ENCODE measurements at places on chromosomes 16 and 17.

GRCh38 chr16:50747207-50747956 is 5.5 kb downstream of the CYLD start:
- no peak for DNase-seq

DNA sequence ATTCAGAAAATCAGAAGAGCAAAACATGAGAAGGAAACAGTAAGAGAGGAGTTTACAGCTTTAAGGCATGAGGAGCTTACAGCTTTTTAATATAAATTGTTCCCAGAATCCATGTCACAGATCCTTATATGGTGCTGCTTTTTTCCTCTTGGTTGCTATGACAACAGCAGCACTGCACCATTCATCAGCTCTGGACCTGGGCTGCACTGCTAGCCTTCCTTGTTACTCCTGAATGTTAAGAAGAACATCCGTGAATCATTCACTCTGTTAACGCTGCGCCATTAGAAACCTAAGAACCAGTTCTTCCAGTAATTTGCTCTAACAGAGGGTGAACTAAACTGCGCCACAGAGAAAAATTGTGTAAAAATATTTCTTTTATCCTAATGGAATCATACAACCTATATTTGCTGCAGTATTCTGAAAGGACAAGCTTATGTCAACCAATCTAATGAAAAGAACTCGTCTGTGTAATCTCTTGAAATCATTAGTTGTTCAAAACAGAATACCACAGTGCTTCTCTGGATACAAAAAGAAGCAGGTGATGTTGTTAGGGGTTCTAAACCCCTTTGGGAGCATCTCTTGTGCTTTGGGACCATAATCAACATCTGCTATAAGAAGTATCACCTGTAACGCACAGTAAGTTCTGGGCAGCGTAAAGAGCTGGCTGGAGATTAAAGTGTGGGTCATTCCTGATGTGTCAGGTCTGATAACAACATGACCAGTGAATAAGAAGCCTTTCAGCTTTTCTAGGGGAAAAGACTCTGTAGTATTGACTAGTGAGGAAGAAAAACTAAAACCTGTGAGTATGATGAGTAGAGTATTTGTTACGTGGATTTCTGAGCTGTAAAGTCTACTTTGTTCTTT is 151.2 kb downstream of the TANC2 start:
- DNase-seq: no peak

- no peak for DNase-seq
These were observed 17.3 kb upstream of the KRT24 start for GRCh38 chr17:40720899-40721298.

DNA sequence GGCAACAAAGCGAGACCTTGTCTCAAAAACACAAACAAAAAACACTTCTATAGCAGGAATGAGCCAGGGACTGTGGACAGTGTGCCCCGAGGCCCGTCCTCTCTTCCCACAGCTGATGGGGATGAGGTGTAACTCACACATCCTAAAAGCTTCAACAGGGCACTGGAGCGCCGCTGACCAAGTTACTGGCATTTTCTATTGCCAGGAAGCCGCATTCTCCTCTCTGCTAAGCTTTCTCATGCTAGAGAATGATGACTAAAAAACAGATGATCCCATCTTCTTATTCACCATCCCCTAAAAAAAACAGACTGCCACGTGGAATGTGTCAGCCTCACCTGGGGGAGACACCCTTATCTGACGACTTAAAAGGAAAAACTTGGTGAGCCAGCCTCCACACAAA is 16.3 kb downstream of the CARHSP1 start:
- DNase-seq: no peak

DNA sequence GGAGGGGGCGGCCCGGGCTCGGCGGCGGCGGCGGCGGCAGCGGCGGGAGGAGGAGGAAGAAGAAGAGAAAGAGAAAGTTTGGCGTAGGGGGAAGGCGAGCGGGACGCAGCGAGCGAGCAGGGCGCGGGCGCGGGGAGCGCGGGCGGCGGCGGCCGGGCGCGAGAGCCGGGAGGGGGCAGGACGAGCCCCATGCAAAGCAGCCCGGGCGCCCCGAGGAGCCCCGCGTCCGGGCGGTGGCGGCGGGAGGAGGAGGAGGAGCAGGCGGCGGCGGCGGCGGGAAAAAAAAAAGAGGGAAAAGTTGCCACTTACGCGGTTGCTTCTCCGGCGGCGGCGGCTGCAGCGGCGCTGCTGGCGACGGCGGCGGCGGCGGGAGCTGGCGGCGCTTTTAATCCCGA is 10.3 kb upstream of the ZFHX3 start:
- DNase-seq: no peak

GRCh38 chr17:81049372-81049911 is 14.5 kb downstream of the BAIAP2 start:
- no peak for DNase-seq

- DNase-seq: no peak
These were observed 12.7 kb downstream of the SCN4A start for GRCh38 chr17:63960006-63960405.

- no peak for DNase-seq
These were observed 10.9 kb upstream of the FOXJ1 start for GRCh38 chr17:76151896-76152454.

GRCh38 chr17:72687886-72688285 is 404.6 kb downstream of the SLC39A11 start:
- no peak for DNase-seq

GRCh38 chr17:75622076-75622475 is 11.2 kb upstream of the SMIM5 start:
- no peak for DNase-seq

GRCh38 chr17:2906901-2907300 is 110.7 kb downstream of the RAP1GAP2 start:
- no peak for DNase-seq

- no peak for DNase-seq
These were observed 48.4 kb downstream of the MAP2K6 start for GRCh38 chr17:69462882-69463281.

GRCh38 chr17:50949128-50949988 is 83.2 kb upstream of the TOB1 start:
- no peak for DNase-seq

- no peak for DNase-seq
These were observed 122.3 kb downstream of the GOSR1 start for GRCh38 chr17:30599428-30600059.

GRCh38 chr17:39618246-39618913 is 8.4 kb upstream of the PPP1R1B start:
- DNase-seq: no peak

DNA sequence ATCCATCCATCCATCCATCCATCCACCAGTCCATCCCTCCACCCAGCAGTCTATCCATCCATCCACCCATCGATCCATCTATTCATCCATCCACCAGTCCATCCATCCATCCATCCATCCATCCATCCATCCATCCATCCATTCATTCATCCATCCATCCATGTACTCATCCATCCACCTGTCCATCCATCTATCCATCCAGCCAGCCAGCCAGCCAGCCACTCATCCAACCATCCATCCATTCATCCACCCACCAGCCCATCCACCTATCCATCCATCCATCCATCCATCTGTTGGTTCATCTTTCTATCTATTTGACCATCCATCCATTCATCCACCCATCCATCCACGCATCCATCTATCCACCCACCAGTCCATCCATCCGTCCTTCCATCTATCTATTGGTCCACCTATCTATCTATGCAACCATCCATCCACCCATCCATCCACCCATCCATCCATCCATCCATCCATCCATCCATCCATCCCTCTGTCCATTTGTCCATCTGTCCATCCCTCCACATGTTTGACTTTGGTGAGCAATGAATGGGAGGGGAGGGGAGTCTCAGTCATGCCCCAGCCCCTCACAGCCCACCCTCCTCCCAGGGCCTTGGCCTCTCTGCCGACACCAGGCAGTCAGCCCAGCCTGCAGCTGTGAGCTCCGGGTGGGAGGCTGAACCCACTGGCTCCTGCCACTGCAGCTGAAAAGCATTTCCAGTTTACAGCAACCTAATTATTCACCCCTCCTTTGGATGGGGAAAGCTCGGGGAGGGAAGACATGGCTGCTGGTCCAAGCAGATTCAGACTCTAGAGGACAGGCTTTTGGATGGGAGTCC is 38.1 kb upstream of the SSTR5 start:
- no peak for DNase-seq

DNA sequence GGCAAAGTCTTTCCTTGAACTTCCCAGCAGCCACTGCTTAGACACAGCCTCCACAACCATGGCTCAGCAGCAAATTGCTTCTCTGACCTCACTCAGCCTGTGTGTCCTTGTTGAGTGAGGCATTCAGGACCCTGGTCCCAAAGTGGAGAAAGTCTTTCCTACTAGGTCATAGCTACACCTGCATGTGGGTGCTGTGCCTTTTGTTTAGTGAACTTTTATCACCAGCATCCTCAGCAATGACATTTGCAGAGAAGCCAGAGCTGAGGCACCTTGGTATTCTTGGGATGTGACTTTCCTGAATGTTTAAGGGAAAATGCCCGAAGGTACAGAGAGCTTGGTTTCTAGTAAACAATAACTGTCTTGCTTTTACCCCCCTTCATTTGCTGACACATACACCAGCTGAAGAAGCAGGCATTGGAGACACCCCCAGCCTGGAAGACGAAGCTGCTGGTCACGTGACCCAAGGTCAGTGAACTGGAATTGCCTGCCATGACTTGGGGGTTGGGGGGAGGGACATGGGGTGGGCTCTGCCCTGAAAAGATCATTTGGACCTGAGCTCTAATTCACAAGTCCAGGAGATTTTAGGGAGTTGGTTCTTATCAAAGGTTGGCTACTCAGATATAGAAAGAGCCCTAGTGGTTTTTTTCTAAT is 20.9 kb upstream of the STH start:
- no peak for DNase-seq

DNA sequence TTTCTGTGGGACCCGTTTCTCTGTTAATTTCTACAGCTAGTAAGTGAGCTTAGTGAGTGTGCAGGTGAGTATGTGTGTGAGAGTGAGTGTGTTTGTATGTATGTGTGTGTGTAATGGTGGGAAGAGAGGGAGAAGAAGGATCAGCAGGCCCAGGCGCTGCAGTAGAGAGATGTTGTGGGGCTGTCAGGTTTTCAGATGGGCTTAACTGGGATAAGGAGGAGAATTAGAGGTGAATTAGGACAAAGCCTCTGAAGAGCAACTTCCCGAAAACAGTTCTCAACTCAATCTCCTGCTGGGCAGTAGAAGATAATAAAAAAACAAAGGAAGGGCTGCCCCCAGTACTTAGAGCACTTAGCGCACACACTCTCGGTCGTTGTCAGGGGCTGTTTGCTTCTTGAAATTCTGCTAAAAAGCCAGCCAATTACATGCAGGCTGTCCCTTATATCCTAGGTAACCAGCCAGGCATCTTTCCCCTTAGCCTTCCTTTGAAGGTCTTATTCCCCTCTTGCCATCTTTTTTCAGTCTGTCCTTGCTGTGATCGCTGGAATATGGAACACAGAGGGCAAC is 63.4 kb downstream of the CLEC16A start:
- no peak for DNase-seq

Data from heart right ventricle (tissue), 16 donors.